Gastrocnemius medialis (tissue), 4 donors: ENCODE measurements at places on chromosomes 2 and 18. TPM values are rescaled to one million over a fixed set of nuclear protein-coding genes. Genes with fewer than 3 reads are reported as not detected.
A peak's percentile ranks its signal among the peaks of the same experiment; 100 is the strongest.

- no peak for DNase-seq
These were observed 657 bp downstream of the SGPP2 start for GRCh38 chr2:222424729-222425671.

- DNase-seq: no peak
These were observed 7.3 kb downstream of the KIF1A start for GRCh38 chr2:240812721-240813120.

DNA sequence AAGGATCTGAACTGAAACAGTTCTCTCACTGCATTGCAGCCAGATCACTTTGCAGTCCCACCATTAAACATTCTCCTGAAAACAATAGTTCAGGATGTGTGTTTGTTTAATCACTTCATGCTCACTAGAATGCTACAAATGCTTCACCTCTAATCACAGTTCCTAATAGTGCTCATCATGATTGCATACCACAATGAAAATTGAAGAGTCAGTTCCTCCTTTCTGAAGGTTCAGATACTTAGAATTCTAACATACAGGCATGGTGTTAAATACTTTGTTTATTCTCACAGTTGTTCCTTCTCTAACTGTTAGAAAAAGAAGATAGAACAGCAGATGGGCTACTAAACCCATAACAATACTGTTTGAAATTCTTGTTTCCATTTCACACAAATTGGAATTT lies 622.3 kb upstream of the ACVR2A start:
- no peak for DNase-seq

DNA sequence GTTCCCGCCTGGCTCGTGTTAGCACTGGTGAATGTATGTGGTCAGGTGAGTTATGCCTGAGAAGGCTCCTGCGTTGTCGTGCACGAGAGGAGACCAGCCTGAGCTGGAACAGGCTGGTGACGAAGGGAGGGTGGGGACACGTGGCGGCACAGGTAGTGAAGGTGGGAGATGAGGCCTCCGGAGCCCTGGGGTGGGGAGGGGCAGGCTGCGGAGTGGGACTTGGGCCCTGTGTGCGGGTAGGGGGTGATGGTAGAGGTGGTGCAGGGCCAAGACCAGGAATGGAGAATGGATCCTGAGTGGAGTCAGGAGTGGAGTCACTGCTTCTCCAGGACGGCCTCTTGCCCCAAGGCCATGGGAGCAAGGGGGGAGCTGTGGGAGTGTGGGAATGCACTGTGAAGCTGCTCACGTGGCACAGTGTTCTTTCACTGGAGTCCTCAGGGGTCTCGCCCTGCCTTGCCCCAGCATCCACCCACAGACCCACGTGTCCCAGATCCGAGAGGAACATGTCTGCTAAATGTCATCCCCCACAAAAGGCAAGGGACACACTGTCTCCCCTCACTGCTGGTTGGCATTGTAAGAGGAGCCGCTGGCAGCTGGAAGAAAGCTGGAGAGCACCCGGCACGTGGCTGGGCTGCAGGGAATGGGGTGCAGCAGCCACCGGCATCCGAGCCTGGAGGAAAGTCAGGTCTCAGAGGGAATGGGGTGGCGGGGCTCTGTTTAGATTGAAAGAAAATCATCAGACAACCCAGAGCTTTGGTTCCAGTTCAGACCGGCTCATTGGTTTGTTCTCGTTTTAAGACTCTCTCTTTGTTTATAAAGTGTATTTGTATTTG lies 63.7 kb downstream of the CYP26B1 start:
- no peak for DNase-seq

- peak; percentile 19 for DNase-seq
These were observed at the start of gene MCFD2 for GRCh38 chr2:46915281-46915810. TSS of gene MCFD2 (minus strand) at chr2:46915806. CDS start at chr2:46909171, 6,635 bp downstream.

DNA sequence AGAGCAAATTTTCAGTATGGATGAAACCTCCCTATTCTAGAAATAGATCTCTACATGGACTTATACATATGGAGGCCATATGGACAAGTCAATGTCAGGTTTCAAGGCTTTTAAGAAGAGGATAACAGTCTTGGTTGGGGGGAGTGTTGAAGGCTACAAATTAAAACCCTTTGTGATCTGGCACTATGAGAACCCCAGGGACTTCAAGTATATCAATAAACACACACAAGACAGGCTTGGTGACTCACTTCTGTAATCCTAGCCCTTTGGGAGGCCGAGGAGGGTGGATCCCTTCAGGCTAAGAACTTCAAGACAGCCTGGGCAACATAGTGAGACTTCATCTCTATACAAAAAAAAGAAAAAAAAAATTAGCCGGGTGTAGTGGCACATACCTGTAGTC lies 127.2 kb upstream of the SP5 start:
- DNase-seq: no peak

LRATD1 gene
- 4.9 TPM for total RNA-seq

NHEJ1 gene
- total RNA-seq: 25.8 TPM
